Skeletal muscle cell (primary cell): ENCODE measurements at places on chromosomes 6 and 20.

GRCh38 chr20:10639737-10640556 is 33.9 kb downstream of the JAG1 start:
- DNase-seq, result no peak

GRCh38 chr6:167327391-167327790 is 2.5 kb downstream of the TTLL2 start:
- no peak for DNase-seq

GRCh38 chr6:90454836-90455427 is 131.9 kb downstream of the MAP3K7 start:
- no peak for DNase-seq

DNA sequence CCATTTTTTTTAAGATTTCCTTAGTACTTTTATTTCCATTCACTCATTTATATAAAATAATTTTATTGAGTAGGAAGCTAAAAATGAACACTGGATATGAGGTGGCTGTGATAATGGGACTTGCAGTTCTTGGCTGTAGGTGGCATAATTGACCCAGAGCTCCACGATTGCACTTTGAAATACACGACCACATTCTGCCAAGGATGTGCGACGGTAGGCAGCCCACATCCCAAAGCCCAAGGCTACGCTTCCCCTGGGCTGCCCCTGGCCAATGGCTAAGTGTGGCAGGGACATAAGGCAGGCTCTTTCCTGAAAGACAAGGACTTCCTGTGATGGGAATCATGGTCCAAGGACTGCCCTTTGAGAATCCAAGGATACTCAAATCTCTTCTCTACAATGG is 43.7 kb upstream of the ADTRP start:
- no peak for DNase-seq
